Stimulated activated CD4-positive, alpha-beta T cell treated with anti-CD3 and anti-CD28 coated beads, Interleukin-4, amount 100 ng/mL, for 4 hours (primary cell): ENCODE measurements at places on chromosomes 12 and 14.

DNA sequence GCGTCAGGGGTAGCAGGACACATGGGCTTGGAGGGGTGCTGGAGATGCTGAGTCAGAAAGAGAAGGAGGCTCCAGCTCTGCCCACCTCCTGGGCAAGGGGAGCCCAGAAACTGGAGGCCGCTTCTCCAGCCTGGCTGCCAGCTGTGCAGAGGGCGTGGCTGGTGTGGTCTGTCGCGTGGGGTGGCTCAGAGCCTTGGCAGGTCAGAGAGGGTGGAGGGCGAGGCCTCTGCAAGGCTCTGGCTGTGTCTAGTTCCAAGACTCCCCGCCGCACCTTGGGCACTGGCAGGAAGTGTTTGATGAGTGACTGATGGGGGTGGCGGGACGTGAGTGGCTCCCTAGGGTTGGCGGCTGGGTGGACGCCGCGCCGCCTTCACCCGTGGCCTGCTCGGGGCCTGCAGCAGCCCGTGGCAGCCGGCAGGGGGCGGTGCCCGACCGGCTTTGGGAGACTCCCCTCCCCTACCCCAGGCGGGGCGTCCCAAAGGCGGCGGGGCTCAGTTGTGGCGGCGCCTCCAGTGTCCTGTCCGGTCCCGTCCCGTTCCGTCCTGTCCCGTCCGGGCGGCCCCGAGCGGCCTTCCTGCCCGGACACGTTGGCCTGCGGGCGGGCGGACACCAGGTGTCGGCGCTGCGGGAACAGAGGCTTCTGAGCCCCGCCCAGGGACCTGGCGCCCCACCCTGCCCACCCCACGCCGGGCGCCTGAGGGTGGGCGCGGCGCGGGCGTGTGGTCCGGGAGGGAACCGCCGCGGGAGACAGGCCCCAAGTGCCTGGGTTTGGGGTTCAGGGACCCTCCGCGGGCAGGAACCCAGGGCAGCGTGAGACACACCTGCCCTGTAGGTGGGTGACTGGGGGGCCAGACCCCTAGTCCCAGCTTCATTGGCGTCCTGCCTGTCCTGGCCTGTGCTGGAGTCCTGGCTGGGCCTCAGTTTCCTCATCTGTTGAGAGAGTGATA lies 39.7 kb downstream of the KRT80 start:
- DNase-seq: peak; percentile 59

DNA sequence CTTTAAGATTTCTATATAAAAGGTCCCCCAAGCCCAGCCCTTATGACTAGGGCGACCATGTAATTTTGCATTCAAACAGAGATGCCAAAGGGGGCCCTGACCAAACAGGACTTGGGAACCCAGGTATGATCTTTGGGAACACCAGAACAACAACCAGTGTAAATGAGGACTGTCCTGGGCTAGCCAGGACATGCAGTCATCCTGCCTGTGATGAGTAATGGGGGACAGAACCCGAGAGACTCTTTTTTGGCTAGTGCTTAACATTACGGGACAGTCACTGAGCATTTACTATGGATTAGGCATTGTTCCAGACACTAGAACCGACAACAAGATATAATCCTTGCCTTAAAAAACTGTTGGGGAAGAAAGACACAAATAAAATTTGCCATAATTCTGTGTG lies 337.3 kb downstream of the CACNA1C start:
- no peak for DNase-seq

DNA sequence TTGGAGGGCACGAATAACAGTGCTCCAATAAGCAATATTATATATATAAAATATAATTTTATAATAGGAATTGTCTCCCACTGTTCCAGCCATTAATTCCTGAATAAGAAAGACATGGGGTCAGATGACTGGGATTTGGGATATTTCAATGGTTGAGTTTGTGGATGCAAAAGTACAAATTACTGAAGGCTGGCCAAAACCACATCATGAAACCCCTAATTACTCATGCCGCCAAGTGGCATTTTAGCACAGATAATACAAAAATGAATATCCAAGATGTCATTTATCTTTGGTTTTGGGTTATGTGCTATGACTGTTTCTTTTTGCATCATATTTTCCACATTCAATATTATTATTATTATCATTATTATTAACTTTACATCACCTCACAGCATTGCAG lies 261.4 kb upstream of the TBX3 start:
- no peak for DNase-seq

DNA sequence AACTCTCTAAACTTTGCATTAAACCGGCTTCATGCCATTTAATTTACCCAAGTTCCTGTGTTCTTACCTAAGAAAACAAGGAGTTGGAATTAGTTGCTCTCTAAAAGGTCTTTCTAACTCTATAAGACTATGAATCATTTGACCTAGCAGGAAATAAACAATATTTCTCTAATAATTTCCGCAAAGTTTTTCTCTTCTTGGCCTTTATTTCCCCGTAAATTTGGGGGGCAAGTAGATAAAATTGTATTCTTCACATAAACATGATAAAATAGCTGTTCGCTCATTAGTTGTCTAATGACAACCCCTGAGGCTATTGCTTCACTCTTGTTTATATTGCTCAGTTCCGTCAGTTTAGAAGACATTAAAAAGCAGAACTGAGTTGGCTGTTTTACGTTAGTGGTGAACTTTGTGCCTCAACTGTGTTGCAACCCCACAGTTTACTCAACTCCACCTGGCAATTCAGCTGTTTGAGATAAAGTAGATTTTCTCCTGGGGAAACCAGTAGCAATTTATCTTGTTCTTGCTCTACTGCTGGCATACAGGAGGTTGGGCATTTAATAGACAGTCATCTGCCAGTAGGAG lies 74.7 kb downstream of the BTG1 start:
- no peak for DNase-seq

- no peak for DNase-seq
These were observed 12.1 kb downstream of the SLC7A8 start for GRCh38 chr14:23171222-23171975.

- DNase-seq: no peak
These were observed 213.9 kb upstream of the FKBP4 start for GRCh38 chr12:2580821-2581220.

- no peak for DNase-seq
These were observed 21.1 kb upstream of the C1S start for GRCh38 chr12:7039403-7039802.

DNA sequence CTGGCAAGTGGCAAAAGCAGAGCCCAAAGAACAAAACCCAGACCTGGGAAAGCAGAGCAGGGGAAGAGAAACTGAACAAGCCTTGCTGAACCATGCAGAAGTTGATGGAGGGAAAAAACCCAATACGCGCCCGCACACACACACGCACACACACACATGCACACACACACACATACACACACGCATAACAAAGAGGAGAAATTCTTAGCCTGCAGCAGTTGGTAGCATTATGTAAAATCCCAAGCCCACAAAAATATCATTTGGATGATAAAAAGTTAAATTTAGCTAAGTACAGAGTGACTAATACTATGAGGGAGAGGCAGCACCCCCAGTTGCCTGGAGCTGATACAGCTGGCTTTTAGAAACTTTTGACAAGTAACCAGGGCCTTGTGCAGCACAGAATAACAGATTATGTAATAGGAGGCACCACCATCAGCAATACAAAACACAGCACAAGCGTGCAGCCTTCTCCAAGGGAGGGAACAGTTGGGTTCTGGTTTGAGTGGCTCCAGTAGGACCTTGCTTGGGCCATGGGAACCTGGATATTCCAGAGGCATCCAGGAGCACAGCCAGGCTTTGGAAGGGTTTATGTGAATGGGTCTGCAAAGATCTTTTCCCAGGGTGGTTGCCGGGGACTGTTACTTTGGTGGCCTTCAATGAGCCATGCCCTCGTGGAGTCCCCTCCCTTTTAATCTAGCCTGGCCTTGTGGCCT lies 35.3 kb downstream of the PITPNM2 start:
- no peak for DNase-seq

- no peak for DNase-seq
These were observed 33.7 kb upstream of the TEAD4 start for GRCh38 chr12:2925322-2925995.

DNA sequence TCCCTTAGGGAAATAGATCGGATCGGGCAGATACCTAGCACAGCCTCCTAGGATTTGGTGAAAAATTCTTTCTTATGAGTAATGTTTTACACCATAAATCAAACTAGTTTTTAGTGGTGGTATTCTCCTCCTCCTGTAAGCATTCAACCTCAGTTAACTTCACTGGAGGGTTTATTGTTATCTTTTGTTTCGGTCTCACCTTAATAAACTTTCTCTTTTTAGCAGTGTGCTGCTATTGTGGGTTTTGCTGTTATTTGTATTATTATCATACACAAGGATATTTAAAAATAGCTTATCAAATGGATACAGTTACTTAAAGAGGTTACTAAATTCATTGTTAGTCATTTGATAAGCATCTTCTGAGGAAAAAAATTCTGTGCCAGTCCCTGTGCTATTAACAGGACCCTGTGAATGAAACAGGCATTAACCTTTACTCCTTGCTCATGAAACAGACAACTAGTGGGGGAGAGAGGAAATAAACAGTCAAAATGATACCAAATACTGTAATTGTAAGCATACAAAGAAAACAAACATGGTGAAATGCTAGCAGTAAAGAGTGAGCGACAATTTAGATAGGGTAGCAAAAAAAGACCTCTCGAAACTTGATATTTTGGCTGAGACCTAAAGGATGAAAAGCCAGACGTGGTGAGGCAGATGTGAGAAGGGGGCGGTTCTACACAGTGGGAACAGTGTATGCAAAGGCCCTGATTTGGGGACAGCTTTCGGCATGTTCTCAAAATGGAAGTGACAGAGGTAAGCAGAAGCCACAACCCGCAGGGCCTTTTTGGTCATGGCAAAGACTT lies 178.7 kb upstream of the SOX5 start:
- no peak for DNase-seq

GRCh38 chr12:109932878-109933503 lies 32.9 kb downstream of the TCHP start:
- DNase-seq: no peak

DNA sequence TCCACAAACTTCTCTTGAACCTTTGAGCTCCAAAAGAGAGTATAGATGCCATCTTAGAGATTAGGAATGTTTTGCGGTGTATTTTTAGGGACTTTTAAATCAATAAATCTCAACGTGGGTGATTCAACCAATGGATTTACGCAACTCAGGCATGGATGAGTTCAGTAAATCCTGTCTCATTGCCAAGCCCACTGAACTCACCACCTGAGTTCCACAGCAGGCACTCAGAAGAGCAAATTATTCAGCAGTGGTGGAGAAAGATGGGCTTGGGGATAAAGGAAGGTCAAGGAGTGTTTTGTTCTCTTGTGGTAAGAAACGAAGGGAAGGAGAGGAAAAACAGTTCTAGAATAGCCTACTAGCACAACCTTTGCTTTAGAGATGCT lies 68.7 kb upstream of the HMGA2 start:
- no peak for DNase-seq

- DNase-seq: no peak
These were observed 30.3 kb downstream of the C14orf132 start for GRCh38 chr14:96069421-96069820.

DNA sequence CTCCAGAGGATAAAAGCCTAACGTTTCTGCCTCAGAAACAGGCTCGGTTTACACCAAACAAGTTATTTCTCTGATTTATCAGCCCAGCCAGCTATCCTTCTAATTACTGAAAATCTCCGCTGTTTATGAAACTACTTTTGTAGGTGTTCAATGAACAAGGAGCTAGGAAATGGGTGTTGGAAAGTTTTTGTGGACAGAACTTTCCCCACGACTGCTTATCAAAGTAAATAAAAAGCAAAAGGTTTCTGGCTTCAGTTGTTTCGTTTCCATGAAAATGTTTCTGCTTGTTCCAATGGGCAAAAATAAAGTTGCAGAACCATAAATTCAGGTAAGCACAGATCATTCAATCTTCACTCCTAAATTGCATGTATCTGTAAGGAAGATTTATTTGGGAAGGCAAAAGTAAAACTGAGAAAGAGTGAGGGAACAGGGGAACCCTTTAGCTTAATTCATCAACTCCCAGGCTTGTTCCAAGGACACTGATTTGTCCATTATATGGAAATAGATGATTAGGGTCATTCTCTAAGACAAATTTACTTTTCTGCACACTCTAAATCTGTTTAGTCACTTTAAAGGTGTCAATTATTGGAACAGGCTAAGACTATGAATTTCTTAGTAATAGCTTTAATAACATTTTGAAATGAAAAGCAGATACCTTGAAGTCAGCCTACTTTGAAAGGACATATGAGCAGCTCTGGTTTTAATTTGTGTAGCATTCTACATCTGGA lies 175.9 kb upstream of the CDKN3 start:
- DNase-seq: no peak

- DNase-seq: no peak
These were observed 167.4 kb upstream of the RGS6 start for GRCh38 chr14:71764701-71765382.

GRCh38 chr12:100383586-100384558 lies 27.0 kb downstream of the SLC17A8 start:
- DNase-seq: no peak

DNA sequence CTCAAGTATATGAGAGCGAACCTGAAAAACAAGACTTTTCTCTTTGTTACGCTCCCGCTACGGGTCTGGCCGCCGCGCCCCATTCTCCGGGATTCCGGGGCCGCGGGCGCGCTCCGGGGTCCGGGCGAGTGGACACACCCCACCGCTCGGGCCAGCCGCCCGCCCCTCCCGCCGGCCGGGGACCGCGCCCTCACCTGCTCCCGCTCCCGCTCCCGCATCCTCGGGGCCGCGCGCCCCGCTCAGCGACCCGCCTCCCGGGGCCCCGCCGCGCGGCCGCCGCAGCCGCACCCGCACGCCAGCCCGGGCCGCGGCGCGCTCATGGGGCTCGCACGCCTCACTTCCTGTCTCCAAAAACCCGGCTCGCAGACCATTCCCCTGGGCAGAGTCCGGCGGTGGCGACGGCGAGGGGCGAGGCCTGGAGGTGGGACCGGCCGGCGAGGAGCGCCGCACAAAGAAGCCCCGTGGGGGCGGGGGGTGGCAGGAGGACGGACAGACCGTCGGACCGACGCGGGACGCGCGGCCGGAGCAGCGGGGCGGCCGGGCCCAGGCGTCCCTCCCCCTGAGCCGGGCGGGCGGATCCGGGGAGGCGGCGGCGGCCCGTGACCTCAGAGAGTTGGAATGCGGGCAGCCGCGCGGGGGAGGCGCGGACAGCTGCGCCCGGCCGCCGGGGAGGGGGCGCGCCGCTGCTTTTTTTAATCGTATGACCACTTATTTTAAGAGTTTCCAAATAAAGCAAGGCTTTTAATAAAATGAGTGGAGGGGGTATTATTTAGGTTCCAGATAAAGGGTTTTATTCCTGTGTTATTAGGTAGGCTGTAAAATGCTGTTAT lies at the start of gene PTPN21:
Gene PTPN21 (minus strand): TSS at position 551 of the 830 bp plus-strand sequence. CDS start 4,590 bp downstream, outside the sequence.
- DNase-seq: no peak

DNA sequence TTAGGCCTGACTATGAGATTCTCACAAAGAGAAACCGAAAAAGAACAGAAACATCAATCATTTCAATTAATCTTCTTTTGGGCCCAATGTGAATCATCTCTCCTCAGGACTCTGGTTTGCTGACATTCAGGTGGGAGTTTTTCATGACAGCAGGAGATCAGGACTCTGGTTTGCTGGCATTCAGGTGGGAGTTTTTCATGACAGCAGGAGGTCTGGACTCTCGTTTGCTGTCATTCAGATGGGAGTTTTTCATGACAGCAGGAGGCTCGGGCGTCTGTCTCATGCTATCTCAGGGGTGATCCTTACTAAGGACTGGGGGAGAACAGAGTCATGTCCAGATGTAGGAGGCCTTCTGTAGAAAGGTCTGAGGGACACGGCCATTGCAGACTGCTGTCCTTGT lies 40.1 kb upstream of the PARP11 start:
- no peak for DNase-seq
